ENCODE measurements at places on chromosomes 3 and 15.

DNA sequence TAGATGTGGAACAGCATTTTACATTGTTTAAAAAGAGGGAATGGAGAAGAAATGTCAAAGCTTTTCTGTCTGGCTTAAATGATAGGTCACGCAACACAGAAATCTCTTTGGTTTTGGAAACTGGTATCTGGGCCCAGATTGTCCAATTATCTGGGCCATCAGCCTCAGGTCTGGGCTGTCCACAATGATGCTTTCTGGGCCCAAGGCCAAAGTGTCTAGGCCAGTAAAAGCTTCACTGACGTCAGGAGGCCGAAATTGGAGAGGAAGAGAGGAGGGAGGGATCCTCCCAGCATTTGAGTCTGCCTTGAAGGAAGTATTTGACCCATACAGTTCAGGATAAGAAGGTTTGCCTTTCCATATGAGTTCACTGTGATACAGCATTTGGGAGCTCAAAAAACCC is 60.7 kb upstream of the ALDH1A3 start:
- no peak for DNase-seq

GRCh38 chr3:48558493-48559134 is 2.0 kb upstream of the PFKFB4 start:
- no peak for DNase-seq

GRCh38 chr15:88267720-88268119 is 11.2 kb upstream of the NTRK3 start:
- DNase-seq: no peak

GRCh38 chr3:183873914-183874313 is 10.8 kb downstream of the PARL start:
- no peak for DNase-seq

- no peak for DNase-seq
Measured at GRCh38 chr3:171088964-171089754, 62.6 kb upstream of the SLC2A2 start.

- no peak for DNase-seq
Measured at GRCh38 chr3:182925330-182925943, 54.9 kb downstream of the DCUN1D1 start.

DNA sequence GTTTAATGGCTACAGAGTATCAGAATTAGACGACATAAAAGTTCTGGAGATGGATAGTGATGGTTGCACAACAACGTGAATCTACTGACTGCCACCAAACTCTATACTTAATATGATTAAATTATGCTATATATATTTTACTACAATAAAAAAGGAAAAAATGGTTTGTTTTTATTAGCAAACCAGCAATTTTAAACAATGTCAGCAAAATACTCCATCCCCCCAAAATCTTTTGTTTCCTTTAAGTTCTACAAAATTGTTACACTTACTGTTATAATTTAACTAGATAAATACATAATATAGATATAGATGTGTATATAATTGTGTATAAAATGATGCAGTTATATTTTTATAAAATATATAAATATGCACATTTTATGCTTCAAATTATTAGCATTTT is 710.8 kb upstream of the UBE2E2 start:
- no peak for DNase-seq
